HL-60 (cell line): ENCODE measurements at places on chromosomes 3 and 15.

GRCh38 chr15:90101130-90101968 is 919 bp downstream of the IDH2 start:
- peak; percentile 39 for DNase-seq

GRCh38 chr15:66703540-66703941 is 1.5 kb downstream of the SMAD6 start:
- DNase-seq, result no peak

DNA sequence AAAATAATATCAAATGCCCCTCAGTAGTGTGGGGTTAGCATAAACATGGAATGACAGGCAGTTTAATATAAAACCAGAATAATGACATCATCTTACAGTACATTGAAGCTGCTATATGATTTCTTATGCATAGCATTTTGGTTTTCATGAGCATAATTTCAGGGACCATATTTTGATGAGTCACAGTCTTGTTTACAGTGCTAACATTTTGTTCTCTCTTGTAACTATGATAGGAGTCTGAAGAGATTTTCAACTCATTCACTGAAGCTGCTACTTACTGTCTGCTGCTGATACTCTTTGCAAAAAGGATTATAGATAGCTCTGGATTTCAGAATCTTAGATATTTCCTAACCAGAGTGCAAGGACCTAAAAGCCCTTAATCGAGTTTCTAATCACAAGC is 92.6 kb upstream of the CCDC54 start:
- no peak for DNase-seq

DNA sequence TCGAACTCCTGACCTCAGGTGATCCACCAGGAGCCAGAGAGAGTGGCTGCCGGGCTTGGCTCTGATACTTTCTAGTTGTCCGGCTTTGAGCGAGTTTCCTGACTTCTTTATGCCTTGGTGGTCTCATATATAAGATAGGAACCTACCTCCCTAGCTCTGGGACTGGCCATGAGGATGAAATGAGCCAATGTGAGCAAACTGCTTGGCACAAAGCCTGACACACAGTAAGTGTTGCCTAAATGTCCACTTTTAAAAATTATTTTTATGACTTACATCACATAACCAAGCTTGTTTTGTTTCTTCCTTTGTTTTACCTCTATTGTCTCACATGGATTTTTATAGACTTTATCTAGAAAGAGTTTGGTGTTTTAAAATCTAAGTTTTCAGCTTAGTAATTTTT is 42.1 kb upstream of the CCDC174 start:
- DNase-seq, result no peak

DNA sequence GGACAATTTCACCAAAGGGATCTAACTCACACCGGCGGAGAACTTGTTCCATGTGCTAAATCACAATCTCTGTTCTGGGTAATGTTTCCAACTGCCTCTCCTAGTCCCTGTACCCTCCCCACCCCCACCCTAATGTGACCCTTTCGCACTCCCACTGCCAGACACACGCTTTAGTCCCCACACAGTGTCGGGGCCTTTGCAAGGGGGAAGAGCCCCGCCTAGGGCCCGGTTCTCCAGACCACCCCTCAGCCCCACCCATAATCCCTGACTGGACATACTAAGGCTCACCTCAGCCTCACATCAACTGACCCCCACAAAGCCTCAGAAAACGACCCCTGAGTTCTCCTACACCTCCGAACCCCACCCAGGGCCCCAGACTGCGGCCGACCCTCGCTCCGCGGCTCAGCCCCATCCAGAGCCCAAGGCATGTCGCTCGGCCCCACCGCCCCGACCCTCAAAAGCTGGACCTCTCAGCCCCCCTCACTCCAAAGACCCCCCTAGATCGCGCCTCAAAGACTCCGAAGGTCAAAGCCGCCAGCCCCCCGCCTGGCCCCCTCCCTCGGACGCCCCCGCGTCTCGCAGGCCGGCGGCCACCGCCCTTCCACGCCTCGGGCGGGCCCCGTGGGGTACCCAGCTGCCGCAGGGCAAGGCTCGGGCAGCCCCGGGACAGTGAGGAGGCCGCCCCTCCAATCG is 72.0 kb upstream of the MAP4 start:
- DNase-seq, result no peak

DNA sequence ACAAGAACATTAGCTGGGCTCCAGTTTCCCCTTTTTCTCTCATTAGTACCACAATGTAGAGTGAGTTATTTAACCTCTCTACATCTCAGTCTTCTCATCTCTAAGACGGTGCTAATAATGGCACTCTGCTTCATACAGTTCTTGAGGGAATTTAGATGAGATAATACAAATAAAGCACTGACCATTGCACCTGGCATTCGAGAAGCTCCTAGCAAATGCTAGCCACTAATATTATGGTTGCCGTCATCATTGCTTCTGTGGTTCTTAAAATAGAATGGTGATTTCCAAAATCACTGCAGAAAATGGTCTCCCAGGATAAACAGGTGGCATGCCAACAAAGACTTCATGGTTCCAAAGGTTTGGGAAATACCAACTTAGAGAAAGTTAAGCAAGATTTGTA is 213.0 kb downstream of the RORA start:
- no peak for DNase-seq

DNA sequence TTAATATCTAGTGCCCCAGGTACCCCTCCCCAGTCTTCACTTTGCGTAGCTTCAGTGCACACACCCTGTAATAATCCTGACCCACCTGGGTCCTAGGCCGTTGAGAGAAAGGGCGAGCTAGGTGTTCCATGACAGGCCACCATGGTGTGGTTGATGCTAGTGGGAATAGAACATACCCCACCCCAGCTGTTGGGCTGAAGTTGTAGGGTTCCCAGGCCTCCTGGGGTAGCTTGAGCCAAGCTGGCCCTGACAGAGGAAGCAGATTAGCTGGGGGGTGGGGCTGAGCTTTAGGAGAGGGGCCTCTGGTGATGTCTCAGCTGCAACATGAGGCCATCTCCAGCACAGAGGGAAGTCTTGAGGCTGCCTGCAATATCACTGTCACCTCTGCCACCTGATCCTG is 40.5 kb downstream of the RAB11A start:
- no peak for DNase-seq

DNA sequence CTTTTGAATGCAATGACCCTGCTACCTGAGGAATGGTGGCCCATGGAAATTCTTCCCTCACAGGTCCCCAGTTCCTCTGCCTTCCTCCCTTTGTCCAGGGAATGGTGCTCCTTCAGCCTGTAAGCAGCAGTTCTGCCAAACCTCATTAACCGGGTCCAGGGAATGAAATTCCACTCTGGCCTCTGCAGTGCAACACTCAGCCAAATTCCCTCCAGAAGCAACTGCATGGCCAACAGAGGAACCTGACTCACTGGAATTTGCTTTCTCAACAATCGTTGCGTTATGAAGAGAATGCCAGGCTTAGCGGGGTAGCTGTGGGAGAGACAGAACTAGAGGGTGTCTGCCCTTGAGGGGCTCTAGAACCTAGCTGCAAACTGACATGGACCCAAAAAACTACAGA is 449.4 kb upstream of the PROK2 start:
- DNase-seq, result no peak

GRCh38 chr15:98311566-98312188 is 336.7 kb upstream of the IGF1R start:
- peak; percentile 14 for DNase-seq

DNA sequence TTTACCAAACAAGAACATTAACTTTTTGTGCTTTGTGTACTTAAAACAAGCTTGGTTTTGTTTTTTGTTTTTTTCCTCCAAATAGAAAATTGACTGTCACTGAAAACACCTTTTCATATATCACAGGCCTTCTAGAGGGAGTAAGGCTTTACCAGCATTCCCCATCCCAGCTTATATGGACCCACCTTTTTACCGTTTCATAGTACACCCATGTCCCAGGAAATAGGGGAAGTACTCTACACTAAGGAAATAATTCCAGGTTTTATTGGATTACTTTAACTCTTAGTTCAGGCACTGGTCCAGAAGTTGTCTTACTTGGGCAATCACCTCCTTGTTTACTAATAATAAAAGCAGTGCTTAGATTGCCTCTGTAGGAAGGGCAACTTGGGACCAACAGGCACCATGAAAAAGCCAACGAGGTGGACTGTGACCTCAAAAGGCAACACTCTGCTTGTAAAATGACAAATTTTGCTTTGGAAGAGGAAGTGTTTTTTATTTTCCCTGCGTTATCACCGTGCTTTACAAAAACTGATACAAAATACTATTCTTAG is 26.2 kb downstream of the HMG20A start:
- no peak for DNase-seq

DNA sequence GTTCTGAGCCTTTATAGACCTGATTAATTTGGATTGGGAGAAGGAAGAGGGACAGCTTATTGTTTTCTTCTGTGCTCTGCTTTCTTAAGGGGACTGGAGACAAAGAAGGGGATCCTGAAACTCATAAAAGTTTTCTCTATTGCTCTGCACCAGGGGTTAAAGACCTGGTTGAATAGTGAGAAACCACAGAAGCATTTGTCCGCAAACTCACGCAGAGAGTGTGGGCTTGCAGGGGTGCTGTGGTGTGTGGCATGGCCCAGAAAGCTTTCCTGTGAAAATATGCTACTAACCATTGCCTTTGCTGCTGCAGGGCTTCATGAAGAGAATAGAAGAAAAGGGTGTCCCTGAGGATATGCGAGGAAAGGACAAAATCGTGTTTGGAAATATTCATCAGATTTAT is 73.1 kb upstream of the UMPS start:
- no peak for DNase-seq

GRCh38 chr3:160006282-160007163 is 17.9 kb downstream of the IL12A start:
- peak; percentile 57 for DNase-seq

DNA sequence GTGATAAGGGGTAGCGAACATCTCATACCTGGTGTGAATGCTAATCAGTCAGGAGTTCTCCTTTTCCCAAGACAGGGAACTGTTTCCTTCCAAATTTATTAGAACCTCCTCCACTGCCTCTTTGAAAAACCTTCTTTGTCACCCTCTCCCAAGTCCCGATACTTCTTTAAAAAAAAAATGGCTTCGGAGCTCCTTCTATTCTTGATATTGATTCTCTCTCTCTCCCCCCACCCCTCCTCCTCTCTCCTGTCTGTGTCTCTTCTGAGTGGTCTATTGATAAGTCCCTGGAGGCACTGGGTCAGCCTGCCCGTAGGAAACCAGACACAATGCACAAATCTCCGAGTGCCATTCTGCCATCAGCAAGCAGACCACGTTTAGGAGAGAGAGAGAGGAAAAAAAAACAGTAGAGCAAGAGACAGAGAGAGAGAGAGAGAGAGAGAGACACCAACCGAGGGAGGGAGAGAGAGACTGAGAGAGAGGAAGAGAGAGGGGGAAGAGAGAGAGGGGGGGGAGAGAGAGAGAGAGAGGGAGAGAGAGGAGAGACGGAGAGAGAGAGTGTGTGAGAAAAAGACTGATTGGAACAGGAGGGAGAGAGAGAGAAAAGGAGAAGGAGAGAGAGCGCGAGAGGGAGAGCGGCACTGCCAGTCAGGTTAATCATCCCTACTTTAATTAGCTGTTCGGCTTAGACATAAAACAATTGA is 160.9 kb downstream of the TIGIT start:
- no peak for DNase-seq

- DNase-seq, result peak; percentile 74
Measured at GRCh38 chr3:14633819-14634424, 17.6 kb upstream of the CCDC174 start.

DNA sequence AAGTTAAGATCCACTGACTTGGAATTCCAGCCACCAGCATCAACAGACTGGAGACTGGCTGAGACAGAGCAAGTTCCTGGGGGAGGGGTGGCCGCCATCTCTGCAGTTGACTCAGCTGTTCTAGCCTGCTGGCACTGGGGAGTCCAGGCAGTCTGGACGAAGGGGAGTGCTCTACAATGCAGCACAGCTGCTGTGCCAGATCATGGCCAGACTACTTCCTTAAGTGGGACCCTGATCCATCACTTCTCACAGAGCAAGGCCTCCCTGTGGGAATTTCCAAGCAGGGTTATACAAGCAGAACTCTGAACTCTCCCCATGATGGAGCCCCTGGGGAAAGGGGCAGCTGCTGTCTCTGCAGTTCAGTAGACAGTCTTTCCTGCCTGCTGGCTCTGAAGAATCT is 35.2 kb downstream of the PYGO1 start:
- no peak for DNase-seq

DNA sequence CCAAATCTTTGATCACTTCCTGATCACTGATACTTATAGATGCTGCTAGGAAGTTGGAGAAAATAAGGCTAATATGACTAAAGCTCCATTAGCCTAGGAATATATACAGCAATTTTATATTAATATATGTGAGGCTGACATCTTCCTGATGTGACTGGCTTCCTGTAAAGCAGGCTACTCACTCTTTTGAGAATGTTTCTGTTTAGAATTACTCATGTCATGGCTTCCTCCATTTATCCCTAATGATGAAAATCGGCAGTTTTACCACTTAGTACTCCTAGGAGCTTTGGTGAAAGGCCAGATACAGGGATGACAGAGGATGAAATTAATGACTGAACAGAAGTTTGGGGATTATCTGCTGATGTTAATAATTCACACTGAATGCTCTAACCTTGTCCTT is 3.9 kb upstream of the MAP1A start:
- no peak for DNase-seq

DNA sequence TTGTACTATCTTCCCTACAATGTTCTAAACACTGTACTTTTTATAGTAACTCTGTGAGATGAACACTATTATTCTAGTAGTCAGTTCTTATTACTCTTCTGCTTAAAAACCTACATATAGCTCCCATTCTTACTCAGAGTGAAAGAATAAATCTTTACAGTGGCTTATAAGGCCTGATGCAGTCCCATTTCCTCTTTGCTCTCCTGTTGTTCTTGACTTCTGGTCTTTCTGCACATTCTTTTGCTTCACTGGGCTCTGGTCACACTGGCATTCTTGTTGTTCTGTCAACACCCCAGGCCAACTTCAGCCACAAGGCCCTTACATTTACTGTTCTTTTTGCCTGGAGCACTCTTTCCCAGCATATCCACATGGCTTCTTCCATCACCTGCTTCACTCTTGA is 58.2 kb upstream of the TP63 start:
- DNase-seq, result no peak

- no peak for DNase-seq
Measured at GRCh38 chr3:117105686-117106085, 396.1 kb downstream of the TUSC7 start.

- no peak for DNase-seq
Measured at GRCh38 chr15:73684581-73685455, 635 bp downstream of the CD276 start.

DNA sequence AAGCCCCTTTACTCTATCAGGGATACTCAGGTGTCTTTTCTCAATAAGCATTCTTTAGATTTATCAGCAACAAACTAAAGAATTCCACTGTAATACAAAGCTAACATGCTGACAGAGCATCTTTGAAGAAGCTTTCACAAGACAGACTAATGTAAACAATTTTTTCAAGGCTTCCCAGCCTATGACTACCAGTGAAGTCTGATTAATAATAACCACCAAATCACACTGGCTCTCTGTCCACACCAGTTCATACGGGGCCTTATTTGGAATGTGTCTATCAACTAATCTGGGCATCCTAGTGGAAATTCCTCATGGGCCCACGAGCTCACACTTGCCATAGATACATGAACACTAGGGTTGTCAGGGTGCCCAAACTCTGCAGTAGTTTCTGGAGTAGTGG is 84.5 kb downstream of the EFL1 start:
- no peak for DNase-seq
